Stimulated activated naive CD4-positive, alpha-beta T cell (primary cell): ENCODE measurements at places on chromosomes 5 and 9.

GRCh38 chr9:86298873-86299272 lies 16.5 kb upstream of the ISCA1 start:
- DNase-seq, result no peak

DNA sequence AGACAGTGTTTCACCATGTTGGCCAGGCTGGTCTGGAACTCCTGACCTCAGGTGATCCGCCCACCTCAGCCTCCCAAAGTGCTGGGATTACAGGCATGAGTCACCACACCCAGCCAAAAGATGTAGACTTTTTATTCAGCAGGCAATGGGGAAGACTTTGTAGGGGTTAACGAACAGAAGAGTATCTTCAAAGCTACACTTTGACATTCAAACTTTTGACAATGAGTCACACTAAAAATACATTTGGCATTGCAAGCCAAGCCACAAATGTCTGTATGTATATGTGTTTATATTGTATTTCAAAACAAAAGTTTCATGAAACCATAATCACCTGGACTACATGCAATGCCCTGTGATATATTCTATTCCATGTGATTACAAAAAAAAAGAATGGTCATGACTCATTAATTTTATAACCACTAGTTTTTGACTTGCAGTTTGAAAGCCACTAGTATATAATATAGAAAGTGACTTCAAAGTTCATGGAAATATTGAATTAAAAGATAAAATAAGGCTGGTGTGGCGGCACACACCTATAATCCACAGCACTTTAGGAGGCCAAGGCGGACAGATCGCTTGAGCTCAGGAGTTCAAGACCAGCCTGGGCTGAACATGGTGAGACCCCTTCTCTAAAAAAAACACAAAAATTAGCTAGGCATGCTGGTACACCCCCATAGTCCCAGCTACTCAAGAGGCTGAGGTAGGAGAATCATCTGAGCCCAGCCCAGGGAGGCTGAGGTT lies 8.3 kb downstream of the DIMT1 start:
- DNase-seq, result no peak

GRCh38 chr9:14131356-14132088 lies 182.4 kb downstream of the NFIB start:
- no peak for DNase-seq

- no peak for DNase-seq
Measured at GRCh38 chr5:59760785-59761348, 132.7 kb downstream of the PDE4D start.

GRCh38 chr5:21236104-21236503 lies 1248.1 kb upstream of the CDH18 start:
- no peak for DNase-seq

- no peak for DNase-seq
Measured at GRCh38 chr9:134442085-134442474, 115.8 kb downstream of the RXRA start.

DNA sequence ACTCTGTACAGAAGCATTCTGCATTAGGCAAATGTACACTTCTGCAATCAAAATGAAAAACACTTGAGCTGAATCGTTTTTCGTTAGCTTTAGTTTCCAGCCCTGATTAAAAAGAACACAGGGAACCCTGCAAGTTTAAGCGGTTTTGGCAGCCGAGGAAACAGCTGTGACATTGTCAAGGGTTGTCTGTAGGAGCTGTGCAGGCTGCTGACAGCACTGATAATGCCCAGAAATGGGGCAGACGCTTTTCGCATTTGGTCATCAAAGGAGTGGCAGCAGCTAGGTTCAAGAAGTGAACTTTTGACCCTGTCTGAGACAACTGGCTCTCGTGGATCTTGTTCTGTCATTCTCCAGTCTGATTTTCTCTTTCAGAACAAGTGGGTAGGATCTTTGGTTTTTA lies 165.6 kb upstream of the CCDC152 start:
- DNase-seq, result no peak

- DNase-seq, result no peak
Measured at GRCh38 chr5:171506951-171507350, 87.5 kb downstream of the FGF18 start.

DNA sequence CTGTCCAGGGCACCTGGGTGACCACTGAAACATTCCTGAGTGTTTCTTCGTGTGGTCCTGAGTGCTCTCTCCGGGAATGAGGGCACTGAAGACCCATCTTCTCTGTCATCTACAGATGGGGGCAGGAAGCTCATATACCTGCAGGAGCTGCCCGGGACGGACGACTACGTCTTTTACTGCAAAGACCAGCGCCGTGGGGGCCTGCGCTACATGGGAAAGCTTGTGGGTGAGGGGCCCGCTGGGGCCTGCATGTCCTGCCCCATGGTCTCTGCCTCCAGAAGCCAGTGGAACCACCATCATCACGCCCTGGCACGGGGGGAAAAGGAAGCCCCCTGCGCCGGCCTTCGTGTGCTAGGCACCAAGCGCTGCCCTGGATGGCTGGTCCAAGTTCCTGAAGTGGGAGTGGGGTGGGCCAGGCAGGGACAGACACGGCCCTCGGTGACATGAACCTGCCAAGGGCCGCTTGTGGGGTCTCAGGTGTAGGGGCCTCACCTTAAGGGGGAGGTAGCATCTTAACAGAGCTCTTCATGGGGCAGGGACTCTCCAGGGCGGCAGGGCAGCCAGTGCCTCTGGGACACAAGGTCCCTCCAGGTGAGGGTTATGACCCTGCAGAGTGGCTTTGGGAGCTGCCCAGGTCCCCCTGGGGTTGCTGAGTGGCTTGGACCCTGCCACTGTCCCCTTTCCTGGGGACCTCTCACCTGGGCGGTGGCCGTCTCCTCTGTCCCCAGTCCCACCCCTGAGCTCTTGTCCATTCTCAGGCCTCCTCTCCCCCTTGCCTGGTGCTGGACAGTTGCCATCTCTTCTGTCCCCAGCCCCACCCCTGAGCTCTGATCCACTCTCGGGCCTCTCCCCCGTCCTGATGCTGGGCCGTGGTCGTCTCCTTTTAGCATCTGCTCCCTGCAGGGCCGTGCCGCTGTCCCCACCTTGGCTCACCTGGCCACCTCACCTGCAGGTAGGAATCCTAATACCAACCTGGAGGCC lies 2.1 kb downstream of the OBP2A start:
- DNase-seq, result no peak

DNA sequence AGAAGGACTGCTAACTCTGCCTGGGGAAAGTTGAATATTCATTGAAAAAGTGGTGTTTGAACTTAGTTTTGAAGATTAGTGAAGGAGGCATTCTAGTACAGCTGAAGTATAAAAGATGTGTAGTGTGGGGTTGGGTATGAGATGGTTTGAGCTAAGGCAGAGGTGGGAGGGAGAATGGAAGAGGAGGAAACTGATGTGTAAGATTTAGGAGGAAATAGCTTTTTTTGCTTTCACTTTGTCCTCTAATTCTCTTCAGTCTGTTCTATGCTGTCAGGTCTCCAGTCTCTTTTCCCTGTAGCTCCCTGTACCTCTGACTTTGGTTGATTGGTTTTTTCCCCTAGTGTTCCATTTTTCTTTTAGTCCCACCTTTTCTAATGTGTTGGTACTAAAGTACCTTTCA lies 9.0 kb downstream of the CREBRF start:
- no peak for DNase-seq

GRCh38 chr5:64973215-64973614 lies 204.5 kb downstream of the CWC27 start:
- DNase-seq, result no peak

- no peak for DNase-seq
Measured at GRCh38 chr9:130311408-130312140, 46.0 kb downstream of the HMCN2 start.

DNA sequence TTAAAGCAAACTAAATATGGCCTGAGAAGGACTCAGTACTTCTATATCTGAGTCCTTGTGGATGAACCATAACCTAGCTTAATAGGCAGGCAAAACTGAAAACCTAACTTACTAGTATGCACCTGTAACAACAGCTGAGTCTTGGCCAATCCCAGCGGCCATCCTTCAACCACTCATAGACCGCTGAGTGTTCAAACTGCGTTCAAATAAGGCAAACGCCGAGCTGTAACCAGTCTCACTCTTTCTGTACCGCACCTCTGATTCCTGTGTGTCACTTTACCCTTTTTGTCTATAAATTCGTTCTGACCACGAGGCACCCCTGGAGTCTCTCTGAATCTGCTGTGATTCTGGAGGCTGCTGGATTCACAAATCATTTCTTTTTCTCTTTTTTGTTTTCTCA lies 170.5 kb downstream of the COL23A1 start:
- no peak for DNase-seq

- no peak for DNase-seq
Measured at GRCh38 chr5:54024466-54024865, 285.9 kb downstream of the ARL15 start.

GRCh38 chr9:36603006-36603405 lies 30.3 kb downstream of the MELK start:
- no peak for DNase-seq

DNA sequence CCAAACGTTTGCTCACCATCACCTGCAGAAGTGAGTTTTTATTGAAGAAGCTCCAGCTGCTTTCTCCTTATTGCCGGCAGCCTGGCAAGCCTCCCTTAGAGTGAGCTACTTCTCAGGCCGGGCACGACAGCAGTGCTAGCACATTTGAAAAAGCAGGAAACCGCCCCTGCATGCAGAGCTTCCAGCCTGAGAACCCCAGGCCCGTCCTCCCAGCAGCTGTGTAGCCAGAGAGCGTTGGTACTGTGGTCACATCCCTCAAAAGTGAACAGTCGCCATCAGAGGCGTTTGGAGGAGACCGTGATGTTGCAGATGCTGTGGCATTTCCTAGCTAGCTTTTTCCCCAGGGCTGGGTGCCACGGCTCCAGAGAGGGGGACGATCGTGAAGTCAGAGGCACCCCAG lies 23.5 kb downstream of the SLC25A25 start:
- DNase-seq, result no peak

DNA sequence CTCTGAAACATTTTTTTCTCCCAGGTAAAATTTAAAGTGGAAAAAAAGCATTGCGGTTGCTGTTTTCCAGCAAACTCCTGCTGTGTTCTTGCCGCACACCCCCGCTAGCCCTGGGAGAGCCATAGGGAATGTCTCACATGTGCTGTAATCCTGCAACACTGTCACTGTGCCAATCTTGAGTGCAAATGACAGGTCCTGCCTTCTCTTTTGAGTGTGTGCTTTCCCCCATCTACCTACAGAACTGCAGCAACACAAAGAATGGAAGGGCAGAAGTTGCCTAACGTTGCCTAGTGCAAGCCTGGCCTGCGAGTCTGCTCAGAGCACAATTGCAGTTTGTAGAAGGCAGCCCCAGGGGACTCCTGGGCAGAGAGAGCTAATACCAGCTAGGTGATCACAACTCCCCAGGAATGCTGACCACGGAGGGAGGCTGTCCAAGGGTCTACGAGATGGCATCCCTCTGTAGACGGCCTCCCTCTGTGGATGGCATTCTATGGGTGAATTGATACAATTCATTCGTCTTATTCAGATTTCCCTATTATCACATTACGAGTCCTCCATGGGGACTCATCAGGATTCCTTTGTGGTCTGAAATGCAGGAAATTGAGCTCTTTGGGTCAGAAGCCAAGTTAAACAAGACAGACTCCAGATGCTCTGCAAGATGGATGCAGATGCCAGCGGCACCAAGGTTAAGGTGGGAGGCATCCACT lies 172.6 kb upstream of the S1PR3 start:
- DNase-seq, result no peak

DNA sequence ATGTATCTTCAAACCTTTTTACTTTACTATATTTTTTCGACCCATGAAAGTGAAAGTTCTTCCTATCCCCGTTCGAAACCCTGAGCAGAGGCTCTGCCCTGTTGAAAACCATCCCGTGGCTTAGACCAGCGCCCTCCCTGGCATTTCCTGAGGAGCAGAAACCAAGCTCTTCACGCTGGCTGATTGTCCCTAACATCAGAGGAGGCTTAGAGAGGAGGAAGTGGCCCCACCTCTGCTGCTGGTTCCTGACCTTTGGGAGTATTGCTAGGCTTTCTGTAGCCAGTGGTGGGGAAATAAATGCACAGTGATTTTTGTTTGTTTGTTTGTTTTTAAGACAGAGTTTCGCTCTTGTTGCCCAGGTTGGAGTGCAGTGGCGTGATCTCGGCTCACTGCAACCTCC lies 4.2 kb upstream of the PTGES start:
- no peak for DNase-seq
